ENCODE measurements at places on chromosomes 13 and 19.
A peak's percentile ranks its signal among the peaks of the same experiment; 100 is the strongest.

GRCh38 chr19:7427944-7428343 lies 60.9 kb downstream of the PEX11G start:
- no peak for DNase-seq

GRCh38 chr19:45500918-45501729 lies 2.9 kb downstream of the PPM1N start:
- no peak for DNase-seq

DNA sequence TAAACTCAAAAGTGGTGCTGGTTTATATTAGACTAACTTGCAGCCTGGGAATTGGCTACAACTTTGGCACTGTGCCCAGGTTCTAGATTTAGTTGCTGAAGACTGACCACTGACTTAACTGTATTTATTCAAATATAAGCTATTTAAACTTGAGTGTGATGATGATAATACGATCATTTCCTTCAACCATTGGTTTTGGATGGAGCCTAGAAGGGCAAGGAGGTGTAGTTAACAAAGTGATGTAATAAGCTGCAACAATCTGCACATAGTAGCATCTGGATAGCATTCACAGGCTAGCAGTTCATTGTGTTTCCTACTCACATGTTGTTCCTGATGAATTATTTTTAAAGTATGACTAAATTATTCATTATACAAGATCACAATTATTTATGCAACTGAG lies 55.2 kb upstream of the DACH1 start:
- no peak for DNase-seq

DNA sequence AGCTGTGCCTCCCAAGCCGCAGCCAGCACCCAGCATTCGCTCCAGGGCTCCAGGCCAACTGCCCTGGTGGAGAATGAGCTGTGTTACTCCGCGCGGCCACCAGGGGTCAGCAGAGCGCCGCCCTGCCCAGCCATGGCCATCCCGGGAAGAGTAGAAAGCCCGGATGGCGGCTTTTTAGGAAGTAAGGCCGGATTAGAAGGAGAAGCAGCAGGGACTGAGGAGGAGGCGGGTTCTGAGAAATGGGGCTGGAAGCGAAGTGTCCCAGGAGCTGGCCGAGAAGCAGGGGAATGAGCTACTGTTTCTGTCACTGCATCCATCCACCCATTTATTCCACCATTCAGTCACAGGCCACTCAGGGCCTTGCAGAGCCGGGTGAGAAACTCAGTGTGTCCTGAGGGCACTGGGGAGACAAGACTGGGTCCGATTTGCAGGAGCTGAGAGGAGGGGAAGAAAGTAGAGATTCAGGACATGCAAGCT lies 6.6 kb upstream of the NPAS1 start:
- peak; percentile 74 for DNase-seq

DNA sequence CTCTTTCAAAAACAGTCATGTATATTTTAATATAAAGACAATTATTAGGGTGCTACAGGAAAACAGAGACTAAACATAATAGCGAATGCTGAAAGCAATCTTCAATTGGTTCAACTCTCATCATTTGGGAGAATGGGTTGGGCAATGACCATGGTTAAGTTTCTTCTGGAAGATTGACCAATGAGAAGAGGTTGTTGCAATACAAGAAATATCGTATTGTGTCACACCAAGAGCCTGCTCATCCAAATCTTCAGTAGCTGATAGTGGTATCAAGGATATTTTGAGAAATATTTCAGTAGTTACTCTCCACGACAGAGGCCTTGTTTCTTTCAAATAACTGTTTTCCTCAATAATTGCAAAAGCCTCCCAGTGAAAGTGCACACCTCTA lies 83.0 kb upstream of the FNDC3A start:
- DNase-seq, result no peak

GRCh38 chr13:27450921-27451471 lies 632 bp upstream of the MTIF3 start:
- no peak for DNase-seq

- DNase-seq, result no peak
These were observed 19.4 kb upstream of the EIF3G start for GRCh38 chr19:10138879-10139795.

DNA sequence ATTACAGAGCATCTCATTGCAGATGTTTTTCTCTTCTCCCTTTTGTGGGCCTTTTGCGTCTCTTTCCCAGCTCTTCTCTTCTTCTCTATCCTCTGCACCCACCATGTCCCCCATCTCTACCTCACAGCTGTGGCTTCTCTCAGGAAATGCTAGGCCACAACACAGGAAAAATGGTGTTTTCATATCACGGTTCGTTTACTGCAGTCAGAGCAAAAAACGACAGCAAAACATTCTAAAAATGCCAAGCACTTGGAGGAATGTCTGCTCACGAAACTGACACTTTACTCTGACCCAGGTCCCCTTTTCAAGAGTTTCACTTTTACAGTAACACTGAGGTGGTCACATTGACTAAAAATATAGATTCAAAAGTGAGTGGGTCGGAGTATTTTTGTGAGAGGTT lies 152.2 kb downstream of the DCT start:
- DNase-seq, result no peak

- DNase-seq, result no peak
These were observed 35.0 kb upstream of the VWA8 start for GRCh38 chr13:41995946-41996345.

GRCh38 chr13:77810878-77811277 lies 107.8 kb downstream of the EDNRB start:
- DNase-seq, result no peak

DNA sequence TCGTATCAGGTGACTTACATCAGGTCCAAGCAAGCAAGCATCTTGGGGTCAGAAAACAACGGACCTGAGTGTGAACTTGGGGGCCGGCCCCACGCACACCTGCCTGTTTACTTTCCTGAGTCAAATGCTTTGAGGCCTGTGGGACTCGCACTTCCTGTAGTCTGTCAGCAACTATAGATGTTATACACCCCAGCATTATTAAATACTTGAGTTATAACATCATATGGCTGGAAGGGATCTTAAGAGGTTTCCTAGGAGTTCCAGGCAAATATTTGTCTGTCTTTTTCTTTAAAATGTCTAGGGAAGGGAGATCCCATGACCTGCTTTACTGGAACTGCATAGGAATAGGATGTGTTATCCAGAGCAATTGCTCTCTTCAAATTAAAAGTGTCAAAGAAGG lies 280.6 kb downstream of the SHISA2 start:
- DNase-seq, result no peak

DNA sequence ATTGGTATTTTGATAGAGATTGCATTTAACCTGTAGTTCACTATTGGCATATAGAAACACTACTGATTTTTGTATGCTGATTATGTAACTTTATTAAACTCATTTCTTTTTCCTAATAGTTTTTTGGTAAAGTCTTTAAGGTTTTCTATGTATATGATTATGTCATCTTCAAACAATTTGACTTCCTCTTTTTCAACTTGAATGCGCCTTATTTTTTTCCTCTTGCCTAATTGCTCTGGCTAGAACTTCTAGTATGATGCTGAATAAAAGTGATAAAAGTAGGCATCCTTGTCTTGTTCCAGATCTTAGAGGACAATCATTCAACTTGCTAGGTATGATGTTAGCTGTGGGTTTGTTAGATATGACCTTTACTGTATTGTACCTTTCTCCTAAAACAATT lies 1034.9 kb downstream of the PCDH9 start:
- DNase-seq, result no peak

GRCh38 chr13:50685491-50685890 lies 158.0 kb downstream of the DLEU7 start:
- no peak for DNase-seq

GRCh38 chr13:21050288-21051197 lies 10.8 kb downstream of the LATS2 start:
- DNase-seq, result no peak
